ENCODE measurements at places on chromosomes 5 and 9.

DNA sequence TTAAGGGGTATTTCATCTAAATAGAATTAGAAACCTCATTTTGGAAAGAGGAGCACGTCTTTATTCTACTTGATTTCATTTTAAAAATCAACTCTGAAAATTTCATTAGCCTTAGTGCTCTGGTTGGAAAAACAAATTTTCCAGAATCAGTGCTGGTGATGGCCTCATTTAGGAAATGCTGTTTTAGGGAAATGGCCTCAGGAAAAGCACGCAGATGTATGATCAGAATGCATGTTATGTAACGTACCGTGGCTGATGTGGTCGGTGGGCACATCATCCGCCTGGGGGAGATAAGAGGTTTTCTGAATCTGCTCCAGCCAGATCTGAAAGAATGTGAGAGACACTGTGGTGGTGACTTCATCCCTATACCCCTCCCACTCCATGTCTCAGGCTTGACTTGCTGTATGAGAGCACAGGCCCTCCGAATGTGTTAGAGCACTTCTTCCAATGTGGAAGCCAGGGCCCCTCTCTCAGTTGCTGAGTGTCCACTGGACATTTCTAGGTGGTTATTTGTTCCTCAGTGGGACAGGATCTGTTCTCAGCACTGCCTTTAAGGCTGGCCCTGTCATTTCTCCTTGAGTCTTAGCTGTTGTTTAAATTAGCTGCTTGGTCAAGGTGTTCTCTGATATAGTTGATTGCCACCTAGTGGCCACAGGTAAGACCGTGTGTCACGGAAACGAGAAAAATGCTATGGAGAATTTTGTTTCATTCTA is 96.5 kb downstream of the ARHGAP26 start:
- DNase-seq = peak; percentile 16

DNA sequence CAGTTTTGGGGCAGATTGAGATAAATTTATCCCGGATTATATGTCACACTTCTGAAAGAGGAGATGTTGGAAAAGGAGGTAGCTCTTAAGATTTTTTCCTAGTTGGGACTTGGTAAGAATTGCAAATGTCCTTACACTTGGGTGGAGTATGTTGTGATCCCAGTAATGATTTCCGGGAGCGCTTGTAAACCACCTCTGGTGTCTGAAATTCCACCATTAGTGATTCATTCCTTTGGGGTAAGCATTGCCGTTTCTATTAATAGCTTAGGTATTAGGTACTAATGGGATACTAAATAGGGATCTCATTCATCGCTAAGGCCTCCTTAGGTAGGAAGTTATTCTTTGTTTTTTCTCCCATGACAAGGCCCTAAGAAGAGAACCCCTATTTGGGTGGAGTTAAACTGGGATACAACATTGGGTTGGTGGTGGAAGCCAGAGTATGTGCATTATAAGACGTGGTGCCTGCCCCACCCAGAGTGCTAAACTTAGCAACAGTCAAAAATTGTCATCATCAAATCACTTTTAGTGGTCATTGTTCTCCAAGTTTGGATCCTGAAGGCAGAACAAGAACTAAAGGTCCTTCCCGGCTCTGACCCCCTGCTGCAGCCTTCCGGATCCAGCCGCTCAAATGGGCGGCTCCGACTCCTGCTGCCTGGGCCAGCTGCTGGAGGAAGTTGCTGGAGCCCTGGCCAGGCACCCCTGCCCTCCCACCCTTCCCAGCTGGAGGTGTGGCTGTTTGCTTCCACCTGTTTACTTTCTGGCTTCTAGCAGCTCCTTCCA is 31.7 kb upstream of the DAB2IP start:
- no peak for DNase-seq

DNA sequence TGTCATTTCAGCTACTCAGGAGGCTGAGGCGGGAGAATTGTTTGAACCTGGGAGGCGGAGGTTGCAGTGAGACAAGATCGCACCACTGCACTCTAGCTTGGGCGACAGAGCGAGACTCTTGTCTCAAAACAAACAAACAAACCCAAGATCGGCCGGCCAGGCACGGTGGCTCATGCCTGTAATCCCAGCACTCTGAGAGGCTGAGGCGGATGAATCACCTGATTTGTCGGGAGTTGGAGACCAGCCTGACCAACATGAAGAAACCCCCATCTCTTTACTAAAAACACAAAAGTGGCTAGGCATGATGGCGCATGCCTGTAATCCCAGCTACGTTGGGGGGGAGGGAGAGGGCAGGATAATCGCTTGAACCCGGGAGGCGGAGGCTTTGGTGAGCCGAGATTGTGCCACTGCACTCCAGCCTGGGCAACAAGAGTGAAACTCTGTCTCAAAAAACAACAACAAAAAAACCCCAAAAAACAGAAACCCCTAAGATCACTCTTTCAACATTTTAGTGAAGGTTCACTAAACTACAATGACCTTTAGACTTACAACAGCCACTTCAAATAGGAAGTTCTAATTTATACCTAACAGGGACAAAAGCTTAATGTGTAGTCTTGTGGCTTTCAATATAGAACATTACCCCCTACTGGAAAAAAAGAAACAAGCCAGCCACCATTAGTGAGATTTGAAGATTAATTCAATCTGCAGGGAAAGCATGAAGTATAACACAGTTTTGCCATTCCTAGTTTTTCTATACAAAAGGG is 7.0 kb downstream of the HSPA9 start:
- DNase-seq = no peak

GRCh38 chr9:98879094-98879962 is 64.4 kb upstream of the COL15A1 start:
- no peak for DNase-seq

DNA sequence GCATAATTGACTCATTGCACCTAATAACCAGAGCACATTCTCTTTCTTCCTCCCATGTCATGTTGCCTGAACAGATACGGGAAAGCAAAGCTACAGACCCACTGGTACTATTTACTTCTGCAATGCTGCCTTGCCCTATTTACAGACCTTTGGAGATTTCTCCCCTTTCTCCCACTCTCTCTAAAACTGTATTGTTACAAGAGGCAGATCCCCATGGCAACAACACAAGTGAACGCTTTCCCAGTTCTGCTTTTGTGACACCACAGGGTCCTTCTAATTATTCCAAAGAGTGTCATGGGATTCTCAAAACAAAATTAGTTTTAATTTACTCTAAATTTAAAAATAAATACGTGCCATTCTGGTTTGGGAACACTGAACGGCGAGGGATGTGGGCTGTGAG is 104.7 kb downstream of the KCTD16 start:
- DNase-seq = no peak

GRCh38 chr9:128733256-128733655 is 9.3 kb upstream of the ZDHHC12 start:
- DNase-seq = no peak

GRCh38 chr9:93259490-93260262 is 75.7 kb downstream of the WNK2 start:
- no peak for DNase-seq

GRCh38 chr5:146880966-146881365 is 2.4 kb upstream of the PPP2R2B start:
- no peak for DNase-seq

- no peak for DNase-seq
These were observed 631 bp upstream of the RCL1 start for GRCh38 chr9:4792054-4792571.

DNA sequence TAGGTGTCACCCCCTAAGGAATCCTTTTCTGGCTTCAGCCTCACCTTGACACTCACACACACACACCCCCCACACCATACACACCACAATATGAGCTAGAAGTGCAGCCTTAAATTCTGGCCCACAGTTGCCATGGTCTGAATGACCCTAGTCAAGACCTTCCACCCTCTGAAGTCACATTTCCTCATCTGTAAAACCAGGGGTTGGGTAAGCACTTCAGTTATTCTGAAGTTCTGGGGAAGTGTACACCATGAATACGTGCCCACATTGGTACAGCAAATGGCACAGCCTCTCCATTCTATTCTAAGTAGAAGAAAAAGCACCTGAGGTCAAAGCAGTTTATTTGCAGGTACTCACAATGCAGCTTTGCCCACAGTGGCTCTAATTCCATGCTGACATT is 372.8 kb upstream of the KLF4 start:
- no peak for DNase-seq

GRCh38 chr9:124427281-124427680 is 12.0 kb upstream of the PSMB7 start:
- DNase-seq = no peak

GRCh38 chr5:145811834-145812625 is 23.1 kb downstream of the PRELID2 start:
- DNase-seq = no peak

- no peak for DNase-seq
These were observed 31.7 kb downstream of the BRINP1 start for GRCh38 chr9:119337573-119337972.

DNA sequence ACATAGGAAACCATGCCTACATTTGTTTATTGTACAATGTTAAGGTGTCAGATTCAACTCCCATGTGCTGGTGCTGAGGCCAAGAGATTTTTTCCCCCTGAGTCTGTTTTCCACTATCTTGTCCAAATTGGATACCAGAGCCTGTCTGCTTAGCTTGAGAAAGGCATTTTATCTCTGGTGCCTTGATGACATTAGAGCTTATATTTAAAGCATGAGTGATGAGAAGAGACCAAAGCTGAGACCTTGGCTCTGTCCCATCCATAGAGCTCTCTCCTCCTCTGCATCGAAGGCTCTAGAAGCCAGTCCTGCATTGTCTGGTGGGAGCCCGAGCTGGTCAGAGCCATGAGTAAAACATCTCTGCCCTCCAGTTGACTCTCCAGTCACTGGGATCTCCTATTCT is 10.4 kb upstream of the PPP2CA start:
- no peak for DNase-seq

DNA sequence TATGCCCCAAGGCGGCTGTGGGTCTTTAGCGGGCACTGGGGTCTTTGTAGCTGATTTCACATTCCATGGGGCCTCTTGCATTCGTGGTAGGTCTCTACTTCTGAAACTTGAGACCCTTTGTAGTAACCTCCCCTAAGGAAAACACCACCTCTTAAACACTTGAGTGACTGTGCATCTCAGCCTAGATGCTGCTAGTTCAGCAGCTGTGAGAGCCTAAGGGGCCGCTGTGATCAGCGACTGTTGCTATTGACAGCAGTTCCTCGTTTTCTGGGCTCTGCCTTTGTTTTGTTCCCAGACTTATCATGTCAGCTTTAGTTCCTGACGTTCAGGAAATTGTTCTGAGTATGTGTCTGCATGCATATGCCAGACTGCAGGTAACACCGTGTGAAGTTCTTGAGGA is 171.2 kb downstream of the HSPA4 start:
- DNase-seq = no peak

DNA sequence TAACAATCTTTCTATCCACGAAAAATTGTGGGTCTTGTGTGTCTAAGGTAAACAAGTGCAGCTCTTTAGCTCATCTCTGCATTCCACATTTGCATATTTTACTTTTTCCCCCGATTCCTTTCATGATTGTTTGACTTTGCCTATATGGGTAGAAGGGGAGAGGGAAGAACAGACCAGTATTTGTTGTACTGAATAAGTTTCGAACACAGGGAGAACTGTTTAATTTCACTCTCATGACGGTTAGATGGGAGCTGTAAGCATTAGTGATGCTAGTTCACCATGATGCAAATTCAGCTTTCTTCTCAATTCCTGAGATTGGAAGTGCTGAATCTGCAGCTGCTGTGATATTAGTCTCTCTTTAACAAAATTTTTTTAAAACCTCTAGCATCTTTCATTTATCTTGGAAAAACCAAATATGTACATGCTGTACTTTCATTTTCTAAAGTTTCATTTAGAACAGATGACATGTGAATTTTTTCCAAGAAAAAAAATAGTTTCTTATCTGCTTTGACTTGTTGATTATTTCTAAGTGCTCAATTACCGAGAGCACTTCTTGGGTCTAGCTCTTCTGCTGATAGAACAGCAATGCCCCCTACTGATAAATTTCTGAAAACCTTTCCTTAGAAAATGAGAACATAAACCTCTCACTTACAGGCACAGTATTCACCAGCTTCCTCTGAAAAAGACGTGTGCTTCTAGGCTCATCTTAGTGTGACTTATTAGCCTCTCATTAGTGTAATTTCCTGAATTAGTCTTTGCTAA is 149.5 kb downstream of the BAAT start:
- no peak for DNase-seq

DNA sequence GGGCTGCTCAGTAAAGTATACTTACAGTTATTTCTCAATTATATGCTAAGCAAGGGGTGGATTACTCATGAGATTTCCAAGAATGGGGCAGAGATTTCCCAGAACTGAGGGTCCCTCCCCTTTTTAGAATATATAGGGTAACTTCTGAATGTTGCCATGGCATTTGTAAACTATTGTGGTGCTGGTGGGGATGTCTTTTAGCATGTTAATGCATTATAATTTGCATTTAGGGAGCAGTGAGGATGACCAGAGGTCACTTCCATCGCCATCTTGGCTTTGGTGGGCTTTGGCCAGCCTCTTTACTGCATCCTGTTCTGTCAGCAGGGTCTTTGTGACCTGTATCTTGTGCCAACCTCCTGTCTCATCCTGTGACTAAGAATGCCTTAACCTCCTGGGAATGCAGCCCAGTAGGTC is 35.5 kb downstream of the TTC1 start:
- no peak for DNase-seq

DNA sequence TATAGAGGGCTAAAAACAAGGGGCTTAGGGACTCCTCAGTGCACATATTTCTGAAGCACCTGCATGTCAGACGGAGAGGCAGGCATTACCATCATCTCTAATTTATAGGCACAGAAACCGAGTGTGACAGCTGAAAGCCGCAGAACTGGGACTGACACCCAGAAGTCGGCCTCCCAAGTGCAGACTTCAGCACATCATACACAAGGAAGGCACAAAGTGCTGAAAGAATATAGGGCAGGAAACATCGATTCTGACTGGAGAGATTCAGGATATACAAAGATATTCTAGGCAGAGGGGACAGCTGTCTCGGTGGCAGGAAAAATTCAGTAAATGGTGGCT is 11.2 kb downstream of the MRPS27 start:
- no peak for DNase-seq

DNA sequence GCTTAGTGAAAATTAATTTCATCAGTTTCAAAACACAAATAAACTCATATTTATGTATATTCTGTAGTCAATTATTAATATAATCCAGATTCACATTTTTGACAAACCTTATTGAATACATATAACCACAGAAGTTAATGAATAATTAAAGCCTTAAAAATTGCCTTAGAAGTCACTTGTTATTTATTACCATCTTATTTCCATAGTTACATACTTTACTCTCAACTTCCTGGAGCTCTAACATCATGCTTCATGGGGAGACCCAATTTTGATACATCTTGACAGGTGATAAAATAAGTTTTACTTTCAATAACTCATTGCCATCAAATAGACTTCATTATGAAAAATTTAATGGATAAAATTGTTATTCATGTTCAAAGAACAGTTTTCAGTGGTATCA is 1038.7 kb downstream of the PTPRD start:
- no peak for DNase-seq

- no peak for DNase-seq
These were observed 240.9 kb upstream of the TBCA start for GRCh38 chr5:78016863-78017529.

- no peak for DNase-seq
These were observed 1.2 kb downstream of the G3BP1 start for GRCh38 chr5:151772846-151773561.
